ENCODE measurements at places on chromosomes 7 and 10.

GRCh38 chr10:104835422-104835821 lies 194.3 kb downstream of the SORCS3 start:
- DNase-seq: no peak

- no peak for DNase-seq
Measured at GRCh38 chr10:114584419-114584818, 73.7 kb downstream of the ABLIM1 start.

GRCh38 chr10:132690401-132690800 lies 95.5 kb downstream of the NKX6-2 start:
- no peak for DNase-seq

- no peak for DNase-seq
Measured at GRCh38 chr7:20132585-20132984, 84.6 kb downstream of the MACC1 start.

- DNase-seq: no peak
Measured at GRCh38 chr7:74194686-74195085, 15.1 kb upstream of the LAT2 start.

Data from HT-29 (cell line).